Activated CD4-positive, alpha-beta T cell treated with anti-CD3 and anti-CD28 coated beads for 4 hours (primary cell): ENCODE measurements at places on chromosomes 16 and 17.

GRCh38 chr17:61009663-61010062 lies 332.0 kb downstream of the BCAS3 start:
- DNase-seq = no peak

DNA sequence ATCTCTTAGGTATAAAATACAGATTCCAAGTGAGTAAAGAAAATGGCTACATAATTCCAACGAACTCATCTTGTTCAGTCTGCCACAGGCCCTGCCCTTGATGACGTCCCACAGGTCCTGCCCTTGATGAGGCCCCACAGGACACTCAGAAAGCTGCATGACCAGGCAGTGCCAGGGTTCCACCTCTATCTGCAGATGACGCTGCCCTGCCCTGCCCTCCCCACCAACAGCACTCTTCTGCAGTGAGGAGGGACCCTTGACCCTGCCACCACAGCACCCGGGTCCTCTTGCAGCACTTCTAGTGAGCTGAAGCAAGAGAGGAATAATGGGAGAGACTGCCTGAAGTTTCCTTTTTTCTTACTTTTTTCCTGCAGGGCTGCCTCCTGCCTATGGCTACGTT lies 118.4 kb downstream of the VPS53 start:
- DNase-seq = no peak

DNA sequence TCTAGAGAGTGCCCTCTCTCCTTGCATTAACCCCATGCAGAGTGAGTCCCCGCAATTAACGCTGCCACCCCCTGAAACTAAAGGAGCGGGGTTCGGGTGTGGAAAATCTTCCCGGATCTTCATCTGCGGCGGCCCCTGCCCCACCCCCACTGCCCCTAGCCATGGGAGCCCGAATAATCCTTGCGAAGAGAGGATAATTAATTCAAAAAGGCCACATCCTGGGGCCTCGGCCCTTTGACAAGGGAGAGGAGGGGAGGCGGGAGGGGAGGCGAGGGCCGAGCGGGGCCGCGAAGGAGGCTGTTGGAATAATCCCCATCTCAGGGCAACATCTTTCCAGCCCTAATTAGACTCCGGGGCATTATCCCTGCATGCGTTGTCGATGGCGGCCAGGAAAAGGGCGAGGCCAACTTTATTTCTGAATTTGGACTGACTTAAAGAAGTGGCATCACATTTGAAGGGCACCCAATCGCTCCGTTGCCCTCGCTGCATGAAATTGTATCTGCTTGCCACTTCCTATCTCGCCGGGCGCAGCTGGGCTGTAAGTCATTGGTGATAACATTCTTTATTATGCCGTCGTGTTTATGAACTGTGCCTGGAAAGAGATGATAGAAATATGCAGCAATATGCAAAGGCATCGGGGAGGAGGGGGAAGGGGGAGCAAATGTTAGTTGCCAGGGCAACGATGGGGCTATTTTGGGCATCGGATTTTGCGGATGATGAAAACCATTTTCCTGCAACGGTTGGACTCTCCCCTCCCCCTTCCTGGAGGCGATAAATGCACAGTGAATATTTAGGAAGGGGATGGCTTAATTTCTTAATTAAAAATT lies 387.1 kb upstream of the TNRC6C start:
- no peak for DNase-seq

DNA sequence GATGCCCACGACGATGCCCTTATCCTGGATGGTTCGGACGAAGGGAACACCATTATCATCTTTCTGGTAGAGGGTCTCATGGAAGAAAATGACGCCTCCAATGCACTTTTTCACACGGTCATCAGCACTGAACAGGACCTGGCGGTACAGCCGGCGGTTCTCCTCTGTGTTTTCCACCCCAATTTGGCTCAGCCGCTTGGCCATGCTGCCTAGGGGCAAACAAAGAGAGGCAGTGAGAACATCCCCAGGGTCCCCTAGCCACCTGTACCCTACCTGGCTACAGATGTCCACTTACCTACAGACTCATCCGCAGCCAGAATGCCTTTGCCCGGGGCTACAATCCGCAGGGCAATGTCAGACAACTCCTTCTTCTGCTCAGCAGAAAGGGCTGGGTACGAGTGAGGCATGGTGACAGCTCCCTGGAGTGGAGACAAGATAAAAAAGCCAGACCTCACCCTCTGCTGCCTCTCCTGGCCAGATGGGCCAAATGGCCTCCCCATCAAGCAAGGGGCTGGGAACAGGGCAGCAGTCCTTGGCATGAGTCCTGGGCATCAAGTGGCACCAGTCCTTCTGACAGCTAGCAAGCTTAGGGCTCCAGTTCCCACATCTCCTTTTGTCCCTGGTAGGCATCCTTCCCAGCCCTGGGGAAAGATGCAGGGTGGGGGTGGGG lies 1.4 kb downstream of the ALDOC start:
- DNase-seq = no peak

GRCh38 chr16:11328172-11329070 lies 16.8 kb upstream of the RMI2 start:
- DNase-seq = peak; percentile 39

DNA sequence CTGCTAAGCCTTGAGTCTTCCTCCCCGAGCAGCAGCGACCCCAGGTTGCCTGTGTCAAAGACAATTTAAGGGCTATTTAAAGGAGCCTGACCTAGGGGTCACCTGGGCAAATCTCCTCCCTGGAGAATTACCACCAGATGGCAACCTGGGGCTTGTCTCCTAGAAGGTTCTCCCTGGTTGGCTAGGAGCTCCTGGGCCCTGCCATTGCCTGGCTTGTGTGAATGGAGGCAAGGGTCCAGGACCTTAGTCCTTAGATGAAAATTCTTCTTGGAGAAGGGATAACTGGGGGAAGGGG lies 51.3 kb upstream of the TAC4 start:
- DNase-seq = no peak

GRCh38 chr16:5706211-5706610 lies 608.6 kb upstream of the EEF2KMT start:
- no peak for DNase-seq

GRCh38 chr17:32104158-32104557 lies 38.1 kb upstream of the RHOT1 start:
- no peak for DNase-seq

- no peak for DNase-seq
Observed at GRCh38 chr16:73145166-73145880, 97.4 kb upstream of the ZFHX3 start.

DNA sequence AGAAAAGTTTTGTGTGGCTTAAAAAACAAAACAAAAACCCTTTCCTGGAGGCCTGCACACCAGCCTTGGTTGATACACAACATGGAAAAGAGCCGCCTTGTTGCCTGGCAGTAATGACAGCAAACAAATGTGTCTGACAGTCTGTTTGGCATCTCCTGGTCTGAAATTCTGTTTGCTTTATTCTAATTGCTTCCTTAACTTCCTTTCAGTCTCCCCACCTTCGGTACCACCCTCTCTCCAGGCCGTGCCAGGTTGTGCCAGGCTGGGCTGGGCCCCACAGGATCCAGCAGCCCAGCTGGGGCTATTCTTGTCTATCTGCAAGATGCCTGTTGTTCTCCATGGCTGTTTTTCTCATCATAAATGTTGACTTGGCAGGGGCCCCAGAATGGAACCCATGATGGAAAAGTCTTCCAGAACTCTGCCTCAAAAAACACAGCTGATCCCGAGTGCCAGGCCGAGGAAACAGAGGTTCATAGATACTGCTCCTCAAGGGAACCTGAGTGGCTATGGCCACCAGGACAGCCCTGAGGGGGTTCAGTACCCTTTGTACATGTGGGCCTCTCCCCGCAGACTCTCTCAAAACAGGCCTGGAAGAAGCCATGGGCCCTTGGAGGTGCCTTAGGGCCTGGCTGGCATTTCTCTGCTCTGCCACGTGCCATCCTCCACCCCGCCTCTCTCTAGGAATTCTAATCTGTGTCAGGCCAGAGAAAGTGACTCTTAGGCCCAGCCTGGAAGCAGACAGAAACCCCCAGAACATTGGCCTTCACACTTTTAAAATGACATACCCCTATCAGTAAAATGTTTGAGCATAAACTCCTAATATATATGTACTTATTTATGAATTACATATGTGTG lies 50.5 kb downstream of the YPEL2 start:
- no peak for DNase-seq

DNA sequence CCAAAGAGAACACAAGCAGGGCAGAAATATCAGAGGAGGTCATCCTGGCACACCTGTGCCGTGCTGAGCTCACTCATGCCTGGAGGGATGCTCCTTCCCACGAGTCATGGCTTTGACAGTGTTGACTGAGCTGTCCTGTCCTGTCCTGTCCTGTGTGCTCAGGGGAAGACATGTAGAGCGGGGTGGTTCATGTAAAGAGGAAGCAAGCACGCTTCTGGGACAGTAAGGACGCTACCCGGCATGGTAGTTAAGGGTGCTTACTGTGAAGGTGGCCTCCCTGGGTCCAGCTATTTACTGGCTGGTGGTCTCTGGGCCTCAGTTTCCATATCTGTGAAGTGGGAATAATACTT lies 398 bp downstream of the LGALS9 start:
- DNase-seq = no peak

DNA sequence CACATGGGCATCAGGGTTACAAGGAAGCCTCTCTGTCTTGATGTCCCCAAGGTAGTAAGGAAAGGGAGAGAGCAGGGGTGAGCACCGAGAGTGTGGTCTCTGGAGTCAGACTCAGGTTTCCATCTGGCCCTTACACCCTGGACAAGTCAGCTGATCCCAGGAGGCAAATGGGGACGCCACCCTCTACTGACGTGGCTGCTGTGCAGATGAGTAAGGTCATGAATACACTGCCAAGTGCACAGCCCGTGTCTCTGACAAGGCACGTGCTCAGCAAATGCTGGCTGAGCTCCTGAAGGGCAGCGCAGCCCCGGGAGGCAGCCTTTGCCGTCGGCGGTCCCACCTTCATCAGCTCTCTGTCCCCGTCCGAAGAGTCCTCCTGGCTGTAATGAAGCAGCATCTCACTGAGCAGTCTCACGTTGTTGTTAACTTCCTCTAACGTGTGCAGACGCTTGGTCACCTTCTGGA lies 19.4 kb downstream of the GGA3 start:
- DNase-seq = no peak

DNA sequence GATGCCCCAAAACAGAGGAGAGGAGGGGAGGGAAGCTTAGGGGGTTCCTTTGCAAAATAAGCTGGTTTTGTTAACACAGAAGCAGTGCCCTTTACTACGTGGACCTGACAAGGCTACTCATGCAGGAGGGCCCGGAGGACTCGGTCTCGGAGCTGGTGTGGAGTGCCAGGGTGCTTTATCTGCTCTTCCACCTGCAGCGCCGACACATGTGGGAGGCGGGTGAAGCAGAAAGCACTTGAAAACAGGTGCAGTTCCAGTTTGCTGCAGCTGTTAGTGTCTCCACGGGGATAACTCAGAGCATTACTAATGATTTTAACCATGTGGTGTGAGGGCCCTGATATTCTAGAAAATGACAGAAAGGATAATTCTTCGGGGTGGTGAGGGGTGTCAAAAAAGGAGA lies 35.0 kb upstream of the MNT start:
- no peak for DNase-seq

DNA sequence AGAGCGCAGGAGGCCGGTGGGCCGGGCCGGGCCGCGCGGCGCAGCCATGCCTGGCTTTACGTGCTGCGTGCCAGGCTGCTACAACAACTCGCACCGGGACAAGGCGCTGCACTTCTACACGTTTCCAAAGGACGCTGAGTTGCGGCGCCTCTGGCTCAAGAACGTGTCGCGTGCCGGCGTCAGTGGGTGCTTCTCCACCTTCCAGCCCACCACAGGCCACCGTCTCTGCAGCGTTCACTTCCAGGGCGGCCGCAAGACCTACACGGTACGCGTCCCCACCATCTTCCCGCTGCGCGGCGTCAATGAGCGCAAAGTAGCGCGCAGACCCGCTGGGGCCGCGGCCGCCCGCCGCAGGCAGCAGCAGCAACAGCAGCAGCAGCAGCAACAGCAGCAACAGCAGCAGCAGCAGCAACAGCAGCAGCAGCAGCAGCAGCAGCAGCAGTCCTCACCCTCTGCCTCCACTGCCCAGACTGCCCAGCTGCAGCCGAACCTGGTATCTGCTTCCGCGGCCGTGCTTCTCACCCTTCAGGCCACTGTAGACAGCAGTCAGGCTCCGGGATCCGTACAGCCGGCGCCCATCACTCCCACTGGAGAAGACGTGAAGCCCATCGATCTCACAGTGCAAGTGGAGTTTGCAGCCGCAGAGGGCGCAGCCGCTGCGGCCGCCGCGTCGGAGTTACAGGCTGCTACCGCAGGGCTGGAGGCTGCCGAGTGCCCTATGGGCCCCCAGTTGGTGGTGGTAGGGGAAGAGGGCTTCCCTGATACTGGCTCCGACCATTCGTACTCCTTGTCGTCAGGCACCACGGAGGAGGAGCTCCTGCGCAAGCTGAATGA lies 606 bp downstream of the THAP11 start:
- peak; percentile 52 for DNase-seq
